ENCODE measurements at places on chromosomes 13 and 19. TPM values are rescaled to one million over a fixed set of nuclear protein-coding genes. Genes with fewer than 3 reads are reported as not detected.

The PIN1 gene
- total RNA-seq = 195 TPM

The NCCRP1 gene
- total RNA-seq = 9.9 TPM

The IGSF23 gene
- total RNA-seq = 0.12 TPM

The CERS4 gene
- 3.8 TPM for total RNA-seq

The OR4F17 gene
- not detected for total RNA-seq

The PSG7 gene
- total RNA-seq = not detected

The GNG7 gene
- total RNA-seq = not detected

The ZNF560 gene
- 2.5 TPM for total RNA-seq

The COMMD6 gene
- 58.1 TPM for total RNA-seq

The USE1 gene
- total RNA-seq = 9.0 TPM

The NLRP13 gene
- not detected for total RNA-seq

The EDDM13 gene
- total RNA-seq = not detected

The NXNL1 gene
- total RNA-seq = not detected

The FUT1 gene
- 3.0 TPM for total RNA-seq

The SLC17A7 gene
- total RNA-seq = not detected

The ELANE gene
- not detected for total RNA-seq

The FIZ1 gene
- total RNA-seq = 5.5 TPM

The ZNF223 gene
- total RNA-seq = 3.3 TPM

The ZNF784 gene
- 4.0 TPM for total RNA-seq

The PCDH9 gene
- 0.40 TPM for total RNA-seq

The C5AR1 gene
- total RNA-seq = not detected

The ZNF880 gene
- total RNA-seq = 22.8 TPM

The RNF113B gene
- total RNA-seq = not detected

The ZNF99 gene
- not detected for total RNA-seq

The ERF gene
- total RNA-seq = 36.3 TPM

The APOE gene
- 5.9 TPM for total RNA-seq

The ZNF607 gene
- 5.7 TPM for total RNA-seq

The NAA16 gene
- total RNA-seq = 9.6 TPM

The CALR3 gene
- total RNA-seq = not detected

The ZNF14 gene
- 2.7 TPM for total RNA-seq

The C19orf67 gene
- not detected for total RNA-seq

All from epithelial cell of proximal tubule (primary cell).